ENCODE measurements at places on chromosomes 12 and 14.

DNA sequence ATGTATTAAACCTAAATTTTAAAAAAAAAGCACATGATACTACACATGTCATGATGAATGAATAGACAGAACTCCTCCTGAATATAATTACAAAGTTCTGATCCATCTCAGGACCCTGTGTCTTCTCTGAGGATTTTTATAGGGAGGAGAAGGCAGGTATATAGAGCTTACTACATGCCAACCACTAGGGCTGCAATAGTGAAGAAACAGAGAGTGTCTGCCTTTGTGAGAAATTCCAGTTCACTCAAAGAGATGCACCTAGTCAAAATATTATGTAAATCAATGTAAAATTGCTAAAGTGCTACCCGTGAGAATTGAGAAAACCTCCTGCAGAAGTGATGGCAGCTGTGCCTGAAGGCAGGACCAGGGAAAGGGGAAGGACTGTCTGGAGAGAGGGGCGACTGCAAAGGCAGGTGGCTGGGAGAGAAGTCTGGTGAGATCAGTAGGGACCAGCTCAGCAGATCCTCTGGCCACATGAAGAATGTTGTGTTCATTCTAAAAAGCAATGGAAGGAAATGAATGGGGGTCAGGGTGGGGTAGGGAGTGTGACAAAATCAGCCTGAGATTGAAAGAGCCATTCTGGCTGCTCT lies 15.1 kb downstream of the ABHD4 start:
- DNase-seq: no peak

DNA sequence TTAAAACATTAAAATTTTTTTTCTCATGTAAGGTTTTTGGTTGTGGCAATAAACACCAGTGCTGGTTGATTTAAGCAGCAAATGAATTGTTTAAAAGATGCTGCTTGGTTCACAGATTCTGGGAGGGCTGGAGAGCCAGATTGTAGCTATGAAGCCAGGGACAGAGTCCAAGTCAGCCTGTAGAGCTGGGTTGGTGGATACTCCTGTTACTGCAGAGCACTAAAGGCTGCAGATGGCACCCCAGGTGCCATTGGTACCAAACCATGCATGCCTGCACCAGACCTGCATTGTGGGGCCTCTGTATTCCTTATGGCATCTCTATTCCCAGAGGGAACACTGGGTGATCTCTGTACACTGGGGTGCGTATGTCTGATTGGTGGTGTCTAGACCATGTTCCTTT lies 113.3 kb downstream of the SNAPC1 start:
- DNase-seq: no peak

GRCh38 chr12:53299101-53299453 lies 418 bp upstream of the MYG1 start:
- DNase-seq: peak; percentile 62

- DNase-seq: no peak
These were observed 24.3 kb upstream of the SNAPC1 start for GRCh38 chr14:61737915-61738314.

DNA sequence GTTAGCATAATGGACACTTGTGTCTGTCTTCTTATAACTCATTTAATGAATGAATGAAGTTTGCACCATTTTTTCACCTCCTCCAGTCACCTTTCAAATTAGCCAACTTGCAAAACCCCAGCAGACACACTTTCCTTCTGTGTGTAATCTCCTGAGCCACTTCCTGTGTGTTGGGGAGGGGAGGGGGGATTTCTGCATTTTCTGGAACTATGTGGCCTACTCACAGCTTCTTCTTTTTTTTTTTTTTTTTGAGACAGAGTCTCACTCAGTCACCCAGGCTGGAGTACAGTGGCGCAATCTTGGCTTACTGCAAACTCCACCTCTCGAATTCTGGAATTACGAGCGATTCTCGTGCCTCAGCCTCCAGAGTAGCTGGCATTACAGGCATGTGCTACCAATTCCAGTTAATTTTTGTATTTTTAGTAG lies 4.1 kb upstream of the SERPINA1 start:
- DNase-seq: peak; percentile 71

DNA sequence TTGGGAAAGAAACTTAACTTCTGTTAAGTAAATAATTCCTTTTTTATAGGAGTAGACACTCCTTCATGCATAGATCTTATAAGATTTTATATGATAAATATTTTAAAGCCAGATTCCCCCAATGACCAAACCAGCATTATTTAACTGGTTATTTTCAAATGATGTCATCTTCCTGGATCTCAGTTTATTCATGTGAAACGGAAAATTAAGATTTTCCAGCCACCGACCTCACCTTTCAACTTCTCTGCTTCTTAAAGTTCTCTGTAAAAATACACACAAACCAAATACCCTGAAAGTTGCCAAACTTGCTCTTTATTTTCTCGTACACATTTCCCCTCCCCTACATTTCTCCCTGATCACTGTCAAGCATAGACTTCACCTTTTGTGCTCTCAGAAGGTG lies 364.2 kb downstream of the GALC start:
- no peak for DNase-seq

- no peak for DNase-seq
These were observed 109.4 kb downstream of the RFLNA start for GRCh38 chr12:124404162-124404784.

GRCh38 chr12:110829308-110829707 lies 17.5 kb upstream of the CCDC63 start:
- DNase-seq: no peak

GRCh38 chr12:114955414-114956014 lies 271.5 kb upstream of the TBX3 start:
- peak; percentile 6 for DNase-seq

- DNase-seq: no peak
These were observed 34.1 kb upstream of the MMP17 start for GRCh38 chr12:131794061-131794460.

- DNase-seq: no peak
These were observed 178.1 kb downstream of the BTG1 start for GRCh38 chr12:91967590-91967989.

DNA sequence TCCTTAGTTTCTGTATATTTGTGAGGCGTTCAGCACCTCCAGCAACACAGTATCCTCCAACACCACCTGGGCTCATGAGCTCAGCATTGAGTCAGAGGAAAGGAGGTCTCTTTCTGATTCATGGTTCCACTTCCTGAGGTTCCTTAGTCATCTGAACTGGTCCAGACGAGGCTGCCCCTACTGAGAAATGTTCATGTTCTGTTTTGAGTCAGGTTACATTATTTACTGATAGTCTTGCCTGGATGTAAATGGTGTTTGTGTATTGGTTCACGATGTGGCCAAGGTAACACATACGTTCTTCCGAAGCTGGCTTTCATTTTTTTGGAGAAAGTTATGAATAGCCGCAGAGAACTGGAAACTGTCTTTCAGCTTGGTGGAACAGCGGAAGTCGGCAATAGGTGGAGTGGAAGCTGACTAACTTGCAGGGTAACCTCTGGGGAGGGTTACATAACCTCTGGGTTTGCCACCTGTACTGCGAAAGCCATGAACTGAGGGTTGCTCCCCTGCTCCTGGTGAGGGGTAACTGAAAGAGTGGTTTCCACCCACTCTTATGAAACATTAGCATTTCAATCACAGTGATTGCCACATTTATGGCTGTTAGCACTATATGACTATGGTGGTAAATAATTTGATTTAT lies 42.2 kb upstream of the MANSC4 start:
- DNase-seq: peak; percentile 98

DNA sequence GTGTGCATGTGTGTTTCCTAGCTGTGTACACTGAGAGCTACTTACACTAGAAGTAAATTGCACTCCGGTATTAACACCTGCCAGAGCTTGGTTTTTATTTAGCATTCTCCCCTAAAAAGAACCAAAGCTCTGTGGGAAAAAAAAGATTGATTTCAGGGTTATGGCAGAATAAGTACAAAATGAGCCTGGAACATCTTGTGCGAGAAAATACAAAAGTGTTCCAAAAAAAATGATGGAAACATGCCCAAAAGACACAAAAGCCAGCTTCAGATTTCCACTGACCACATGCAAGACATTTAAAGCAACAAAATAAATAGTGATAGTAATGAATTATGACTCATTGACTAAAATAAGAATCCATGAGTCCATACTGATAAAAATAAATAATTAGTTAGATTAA lies 188.3 kb downstream of the GXYLT1 start:
- DNase-seq: no peak

GRCh38 chr14:49982082-49982481 lies 89.2 kb downstream of the ARF6 start:
- DNase-seq: no peak

- no peak for DNase-seq
These were observed 83.5 kb downstream of the PAPOLA start for GRCh38 chr14:96585672-96586013.

GRCh38 chr14:103317976-103318580 lies 16.0 kb upstream of the EIF5 start:
- no peak for DNase-seq

- DNase-seq: peak; percentile 79
These were observed 12.5 kb upstream of the RABGGTA start for GRCh38 chr14:24283796-24284460.

DNA sequence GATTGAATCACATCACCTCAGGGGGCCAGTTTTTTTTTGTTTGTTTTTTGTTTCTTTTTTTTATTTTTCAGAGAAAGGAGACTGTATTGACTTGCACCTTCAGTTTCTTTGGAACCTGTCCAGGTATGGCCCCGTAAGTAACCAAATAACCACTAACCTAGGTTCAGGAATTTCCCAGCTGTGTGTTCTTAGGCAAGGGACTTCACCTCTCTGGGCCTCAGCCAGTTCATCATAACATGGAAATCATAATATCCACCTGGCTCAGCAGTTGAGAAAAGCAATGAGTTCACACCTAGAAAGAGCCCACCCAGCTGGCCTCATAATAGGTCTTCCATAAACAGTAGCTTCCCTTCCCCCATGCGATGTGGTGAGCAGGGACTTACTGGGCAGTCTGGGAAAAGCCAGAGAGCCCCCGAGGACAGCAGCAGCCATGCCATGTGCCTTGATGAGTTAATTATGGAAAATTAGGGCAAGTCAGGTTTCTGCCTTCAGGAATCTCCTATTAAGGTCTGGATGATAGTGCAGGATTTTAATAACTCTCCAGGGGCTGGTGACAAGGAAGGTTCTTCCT lies 27.4 kb upstream of the WSCD2 start:
- DNase-seq: no peak

- DNase-seq: no peak
These were observed 243.7 kb downstream of the DACT1 start for GRCh38 chr14:58881433-58881832.

- DNase-seq: no peak
These were observed 222.5 kb upstream of the RTL1 start for GRCh38 chr14:101125719-101126651.

GRCh38 chr12:2417481-2418160 lies 364.8 kb downstream of the CACNA1C start:
- DNase-seq: no peak

DNA sequence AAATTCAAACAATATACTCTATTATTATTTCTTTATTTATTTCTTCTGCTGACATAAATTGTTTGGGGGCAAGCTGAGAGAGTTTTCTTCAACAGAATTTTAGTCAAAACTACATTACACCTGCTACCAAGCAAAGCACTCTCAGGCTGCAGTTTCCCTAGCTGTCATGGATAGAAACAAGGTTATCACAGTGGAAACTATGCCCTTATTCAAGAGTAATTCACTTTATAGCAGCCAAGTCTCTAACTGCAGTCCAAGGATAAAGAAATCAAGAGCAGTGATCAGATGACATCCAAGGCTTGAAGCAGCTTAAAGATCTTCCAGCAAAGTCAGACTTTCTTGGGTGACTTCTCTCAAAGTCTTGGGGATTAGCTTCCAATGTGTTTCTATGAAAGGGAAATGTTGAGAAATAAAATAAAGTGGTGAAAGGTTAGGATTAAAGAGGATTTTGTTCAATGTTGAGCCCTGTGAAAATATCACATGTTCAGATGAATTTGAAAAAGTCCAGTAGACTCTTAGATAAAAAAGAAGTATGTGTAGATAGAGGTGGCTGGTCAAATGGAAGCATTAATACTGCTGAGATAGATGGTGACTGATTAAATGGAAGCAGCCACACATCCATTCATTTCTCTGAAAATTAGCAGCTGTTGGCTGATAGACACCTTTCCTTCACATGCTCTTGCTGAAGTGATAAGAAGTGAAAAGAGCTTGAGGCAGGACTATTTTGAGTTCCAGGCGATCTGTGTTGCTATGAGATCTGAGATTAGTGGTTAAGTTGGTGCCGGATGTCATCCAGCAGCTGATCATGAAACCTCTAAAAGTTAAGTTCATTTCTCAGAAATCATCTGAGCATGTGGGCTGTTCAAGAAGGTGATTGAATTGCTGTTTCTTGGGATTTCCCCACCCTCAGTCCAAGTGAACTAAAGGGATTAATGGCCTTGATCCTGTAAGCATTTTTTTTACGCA lies 257.8 kb upstream of the BTG1 start:
- no peak for DNase-seq

DNA sequence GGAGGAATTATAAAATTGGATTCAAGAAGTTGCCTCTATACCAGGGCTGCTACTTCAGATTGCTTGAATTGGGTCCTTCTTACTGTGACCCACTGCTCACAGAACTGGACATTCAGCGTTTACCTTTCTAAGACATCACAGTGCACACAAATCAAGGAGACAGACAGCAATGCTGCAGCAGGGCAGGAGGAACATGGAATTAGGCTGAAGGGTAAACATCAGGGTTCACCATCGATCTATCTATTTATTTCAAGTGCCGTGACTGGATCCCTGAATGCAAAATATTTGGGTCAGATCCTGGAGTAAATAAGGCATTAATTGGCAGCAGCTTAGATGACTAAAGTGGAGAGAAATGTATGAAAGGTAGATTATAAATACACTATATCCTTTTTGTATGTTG lies 76.9 kb upstream of the HMGA2 start:
- DNase-seq: no peak

DNA sequence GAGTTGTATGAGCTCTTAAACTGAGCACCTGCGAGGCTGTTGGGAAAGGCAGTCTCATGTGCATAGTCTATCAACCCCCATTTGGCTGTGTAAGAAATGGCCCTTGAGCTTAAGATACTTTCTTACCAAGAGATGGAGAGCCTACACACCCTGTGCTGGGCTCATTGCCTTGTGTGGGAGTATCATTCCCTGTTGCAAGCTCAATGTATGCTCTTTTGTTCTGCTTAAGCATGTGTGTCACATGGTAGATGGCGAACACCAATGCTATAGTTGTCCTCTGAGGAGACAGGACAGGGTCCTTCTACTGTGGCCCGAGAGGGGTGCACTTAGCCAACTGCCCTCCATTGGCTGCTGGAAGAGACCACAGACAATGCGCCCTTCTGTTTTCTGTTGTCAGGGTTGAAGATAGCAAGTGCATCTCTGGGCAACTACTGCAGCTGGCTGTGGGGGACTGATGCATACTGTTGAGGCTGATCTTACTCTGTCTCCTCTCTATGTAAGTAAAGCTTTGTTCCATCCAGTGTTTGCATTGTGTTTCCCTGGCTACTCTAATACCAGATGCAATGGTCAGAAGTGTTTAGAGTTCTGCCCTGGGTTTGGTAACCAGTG lies 79.5 kb downstream of the PTPRB start:
- no peak for DNase-seq

All from mammary epithelial cell (primary cell).